ENCODE measurements at places on chromosomes 3 and 15.
A peak's percentile ranks its signal among the peaks of the same experiment; 100 is the strongest.

DNA sequence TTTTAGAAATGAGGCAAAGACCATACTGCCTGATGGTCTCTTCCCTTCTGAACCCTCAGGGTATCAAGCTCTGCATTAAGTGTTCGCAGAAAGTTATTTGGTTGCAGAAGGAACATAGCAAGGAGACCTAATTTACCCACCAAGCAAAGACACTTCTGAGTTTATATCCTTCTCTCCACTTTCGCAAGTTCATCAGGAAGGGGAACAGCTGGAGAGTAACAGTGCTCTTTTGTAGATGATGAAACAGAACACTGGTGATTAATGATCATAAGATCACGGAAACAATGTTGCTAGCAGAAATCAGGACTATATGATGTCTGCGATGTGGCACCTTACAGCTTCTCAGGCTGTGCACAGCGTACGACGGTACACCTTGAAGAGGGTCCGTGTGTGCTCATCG is 62.1 kb downstream of the NCEH1 start:
- DNase-seq, result peak; percentile 91

DNA sequence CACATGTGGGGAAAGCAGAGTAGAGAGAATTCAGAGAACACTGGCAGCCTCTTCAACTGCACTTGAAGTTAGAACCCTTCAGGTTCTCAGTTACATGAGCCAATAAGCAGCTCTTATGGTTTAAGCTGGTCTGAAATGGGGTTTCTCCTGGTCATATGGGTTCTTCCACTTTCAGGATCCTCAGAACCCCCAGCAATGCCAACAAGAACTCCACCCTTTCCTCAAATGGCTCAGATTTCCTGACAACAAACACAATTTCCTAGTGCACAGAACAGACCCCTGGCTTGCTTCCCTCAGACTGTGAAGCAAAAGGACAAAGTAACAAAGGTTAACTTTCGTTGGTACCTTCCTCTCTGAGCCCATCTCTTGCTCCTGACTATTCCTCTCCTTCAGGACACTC is 23.9 kb upstream of the FRMD4B start:
- DNase-seq, result no peak

DNA sequence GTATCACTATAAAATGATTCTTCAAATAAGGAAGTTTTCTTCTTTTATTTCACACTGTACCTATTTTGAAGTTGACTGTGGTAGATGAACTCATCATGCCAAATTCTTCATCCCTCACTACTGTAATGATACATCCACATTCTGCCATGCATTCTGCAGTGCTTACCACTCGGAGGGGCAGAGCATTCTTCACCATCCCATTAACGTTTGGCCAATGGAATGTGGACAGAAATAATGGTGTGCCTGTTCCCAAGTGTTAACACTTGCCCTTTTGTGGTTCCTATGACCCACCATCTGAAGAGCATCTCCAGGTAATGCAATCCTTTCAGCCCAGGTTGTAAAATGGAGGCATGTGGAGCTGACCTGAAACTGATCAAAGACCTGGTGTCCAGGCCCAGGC is 18.6 kb downstream of the GOLIM4 start:
- DNase-seq, result no peak

- DNase-seq, result no peak
Measured at GRCh38 chr3:139953131-139953910, 18.3 kb downstream of the CLSTN2 start.

GRCh38 chr3:114284644-114285043 is 9.2 kb upstream of the TIGIT start:
- DNase-seq, result no peak
